Posterior vena cava (tissue), 2 donors: ENCODE measurements at places on chromosomes 11 and 22. TPM values are rescaled to one million over a fixed set of nuclear protein-coding genes. Genes with fewer than 3 reads are reported as not detected.

The PKDREJ gene
- total RNA-seq, result 0.09 TPM

The CRY2 gene
- 49.5 TPM for total RNA-seq

The PLAAT3 gene
- 42.4 TPM for total RNA-seq

- DNase-seq, result no peak
Measured at GRCh38 chr11:35076201-35077100, 62.5 kb upstream of the CD44 start.

DNA sequence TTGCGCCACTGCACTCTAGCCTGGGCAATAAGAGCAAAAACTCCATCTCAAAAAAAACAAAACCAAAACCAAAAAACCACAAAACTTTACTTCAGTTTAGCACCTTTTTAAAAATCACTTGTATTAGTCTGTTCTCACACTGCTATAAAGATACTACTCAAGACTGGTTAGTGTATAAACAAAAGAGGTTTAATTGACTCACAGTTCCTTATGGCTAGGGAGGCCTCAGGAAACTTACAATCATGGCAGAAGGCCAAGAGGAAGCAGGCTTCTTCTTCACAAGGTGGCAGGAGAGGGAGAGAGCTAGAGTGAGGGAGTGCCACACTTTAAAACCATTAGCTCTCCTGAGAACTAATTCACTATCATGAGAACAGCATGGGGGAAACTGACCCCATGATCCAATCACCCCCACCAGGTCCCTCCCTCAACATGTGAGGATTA is 261.3 kb downstream of the TMEM135 start:
- DNase-seq, result no peak

- DNase-seq, result peak; percentile 55
Measured at GRCh38 chr11:69209421-69210309, 53.9 kb downstream of the SMIM38 start.

- DNase-seq, result peak; percentile 94
Measured at GRCh38 chr11:69298267-69299022, 4.5 kb downstream of the MYEOV start.

DNA sequence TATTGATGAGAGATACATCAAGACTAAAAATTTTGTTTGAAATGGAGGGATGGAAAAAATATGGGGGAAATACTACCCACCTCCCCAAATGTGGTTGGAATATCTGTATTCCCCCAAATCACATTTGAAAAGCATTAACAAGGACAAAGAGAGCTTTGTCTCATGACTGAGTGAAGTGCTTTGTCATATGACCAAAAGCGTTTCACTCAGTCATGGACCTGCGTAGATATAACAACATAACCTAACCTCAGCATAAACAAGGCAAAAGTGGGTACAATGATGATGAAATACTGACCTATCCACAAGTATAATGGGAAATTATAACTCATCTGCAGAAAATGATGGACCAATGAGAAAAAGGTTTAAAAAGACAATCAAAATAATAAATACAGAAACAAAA is 418.3 kb downstream of the TBC1D22A start:
- no peak for DNase-seq

DNA sequence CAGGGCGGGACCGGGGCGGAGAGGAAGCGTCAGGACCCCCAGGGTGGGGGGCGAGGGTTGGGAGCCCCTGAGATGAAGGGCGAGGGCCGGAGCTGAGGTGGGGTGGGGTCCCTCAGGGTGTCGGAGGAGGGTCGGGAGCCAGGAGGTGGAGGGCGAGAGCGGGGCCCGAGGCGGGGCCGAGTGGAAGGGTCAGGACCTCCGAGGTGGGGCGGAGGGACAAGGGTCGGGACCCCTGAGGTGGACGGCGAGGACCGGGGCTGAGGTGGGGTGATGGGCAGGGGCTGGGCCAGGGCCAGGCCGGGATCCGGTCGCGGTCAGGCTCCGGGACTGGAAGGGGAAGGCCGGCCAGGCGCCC is 409 bp downstream of the SMC1B start:
- DNase-seq, result no peak
